ENCODE measurements at places on chromosomes 3 and 15.

- DNase-seq = no peak
These were observed 14.2 kb upstream of the PLXNA1 start for GRCh38 chr3:126968391-126969390.

DNA sequence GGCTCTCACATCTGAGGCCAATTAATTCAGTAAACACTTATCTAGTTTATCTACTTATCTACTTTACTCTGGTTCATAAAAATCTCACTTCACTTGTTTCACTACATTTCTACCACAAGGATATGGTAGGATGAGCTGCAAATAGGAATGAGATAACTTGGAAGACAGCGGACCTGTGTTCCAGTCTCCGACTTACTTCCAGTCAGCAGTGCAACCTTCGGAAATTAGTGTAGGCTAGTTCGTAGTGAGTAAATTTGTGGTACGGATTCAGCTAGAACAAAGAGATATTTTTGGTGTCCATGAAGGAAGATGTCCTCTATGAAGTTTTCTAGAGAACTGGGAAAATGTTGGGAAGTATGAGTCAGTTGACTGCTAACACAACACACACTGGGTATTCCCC, 66.3 kb downstream of the TPRG1 start:
- no peak for DNase-seq

DNA sequence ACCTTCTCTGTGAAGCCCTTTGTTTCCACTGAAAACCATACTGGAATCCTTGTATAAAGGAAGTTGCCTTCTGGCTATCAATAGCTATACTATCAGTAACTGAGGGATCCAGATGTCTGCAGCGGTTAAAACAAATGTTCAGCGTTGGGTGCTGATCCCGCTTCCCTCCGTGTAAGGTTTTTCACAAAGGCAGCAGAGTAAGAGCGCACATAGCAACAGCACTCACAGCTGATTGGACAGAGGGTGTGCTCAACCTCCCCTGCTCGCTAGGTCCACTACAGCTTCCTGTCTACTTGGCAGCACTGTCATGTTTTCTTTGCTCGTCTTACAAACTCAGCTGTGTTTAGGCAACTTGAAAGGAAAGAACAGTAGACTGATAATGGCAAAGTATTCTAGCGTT, 27.3 kb downstream of the ATOSA start:
- DNase-seq = peak; percentile 23

DNA sequence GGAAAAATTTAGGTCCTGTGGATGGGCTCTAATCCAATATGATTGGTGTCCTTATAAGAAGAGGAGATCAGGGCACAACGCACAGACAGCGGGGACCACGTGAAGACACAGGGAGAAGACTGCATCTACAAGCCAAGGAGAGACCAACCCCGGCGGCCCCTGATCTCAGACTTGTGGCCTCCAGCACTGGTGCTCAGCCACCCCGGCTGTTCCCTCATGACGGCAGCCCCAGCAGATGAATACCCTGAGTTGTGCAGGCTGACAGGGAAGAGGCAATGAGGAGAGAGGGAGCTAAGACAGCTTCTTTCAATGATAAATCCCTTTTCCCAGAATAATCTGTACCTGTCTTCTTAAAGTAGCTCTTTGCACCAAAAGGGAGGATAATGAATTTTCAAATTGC, 33.3 kb upstream of the CGNL1 start:
- DNase-seq = no peak

DNA sequence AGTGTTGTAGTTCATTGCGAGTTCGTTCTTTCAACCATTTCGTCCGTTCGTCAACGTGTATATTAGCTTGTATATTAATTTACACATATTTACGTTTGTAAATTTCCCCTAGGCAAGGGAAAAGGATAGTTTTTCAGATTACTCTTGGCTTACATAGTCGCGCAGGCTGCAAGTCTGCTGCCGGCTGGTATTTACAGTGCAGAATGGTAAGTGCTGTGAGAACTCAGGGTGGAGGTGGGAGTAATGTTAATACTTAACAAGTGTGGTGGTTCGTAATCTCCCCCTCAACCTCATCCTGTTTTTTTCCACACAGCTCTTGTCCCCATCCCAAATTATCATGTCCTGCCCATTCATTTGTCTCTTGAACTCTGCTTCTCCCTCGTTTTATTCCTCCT, 766 bp downstream of the FAM98B start:
- no peak for DNase-seq

DNA sequence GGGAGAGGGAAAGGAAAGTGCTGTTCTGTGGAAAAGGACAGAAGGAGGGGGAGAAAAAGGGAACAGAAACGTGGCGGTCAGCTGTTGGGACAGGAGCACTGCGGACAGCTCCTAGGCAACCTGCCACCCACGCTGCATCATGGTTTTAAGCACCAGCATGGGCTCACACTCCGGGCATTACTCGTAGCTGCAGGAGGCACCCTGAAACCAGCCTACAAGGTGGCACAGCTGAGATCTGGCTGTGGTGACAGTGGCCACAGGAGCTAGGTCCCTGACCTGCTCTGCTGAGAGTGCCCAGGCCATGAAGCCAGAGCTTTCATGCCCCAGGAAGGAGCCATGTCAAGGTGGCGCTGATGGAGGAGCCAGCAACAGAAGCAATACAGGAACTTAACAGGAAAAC, 161.4 kb upstream of the ST8SIA2 start:
- no peak for DNase-seq

- DNase-seq = no peak
These were observed 35.6 kb downstream of the CTSH start for GRCh38 chr15:78909160-78909695.

DNA sequence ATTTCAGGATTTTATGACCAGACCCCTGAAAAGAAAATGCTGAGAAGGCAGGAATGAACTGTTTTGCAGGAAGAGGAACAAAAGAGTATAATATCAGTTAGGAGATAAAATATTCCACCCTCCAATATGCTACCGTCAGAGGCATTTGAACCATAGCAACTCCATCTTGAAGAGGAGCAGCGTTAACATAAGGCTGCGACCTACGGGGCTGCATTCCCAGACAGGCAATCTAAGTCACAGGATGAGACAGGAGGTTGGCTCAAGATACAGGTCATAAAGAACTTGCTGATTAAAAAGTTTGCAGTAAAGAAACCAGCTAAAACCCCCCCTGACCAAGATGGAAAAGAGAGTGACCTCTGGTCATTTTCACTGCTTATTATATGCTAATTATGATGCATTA, 22.9 kb downstream of the CCDC39 start:
- no peak for DNase-seq

- DNase-seq = peak; percentile 22
These were observed 5.0 kb upstream of the AP3S2 start for GRCh38 chr15:89898614-89899294.

DNA sequence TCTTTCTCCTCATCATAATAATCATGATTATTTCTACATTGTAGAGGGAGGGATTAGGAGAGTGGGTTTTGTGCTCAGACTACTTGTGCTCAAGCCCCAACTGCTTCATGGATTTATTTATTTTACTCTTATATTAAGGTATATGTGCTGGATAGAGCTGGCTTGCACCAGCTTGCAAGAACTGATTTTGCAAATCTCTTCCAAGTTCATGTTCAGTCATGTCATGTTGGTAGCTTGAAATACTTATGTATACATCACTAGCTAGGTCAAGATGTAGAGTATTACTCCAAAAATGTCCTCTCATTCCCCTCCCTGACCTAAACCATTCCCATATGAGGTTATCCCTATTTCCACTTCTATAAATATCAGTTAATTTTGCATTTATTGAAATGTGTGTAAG, 293.9 kb upstream of the RBMS3 start:
- no peak for DNase-seq

GRCh38 chr3:55341502-55342031, 145.5 kb downstream of the WNT5A start:
- DNase-seq = no peak

- DNase-seq = no peak
These were observed 66.8 kb downstream of the FAIM start for GRCh38 chr3:138675393-138675792.

DNA sequence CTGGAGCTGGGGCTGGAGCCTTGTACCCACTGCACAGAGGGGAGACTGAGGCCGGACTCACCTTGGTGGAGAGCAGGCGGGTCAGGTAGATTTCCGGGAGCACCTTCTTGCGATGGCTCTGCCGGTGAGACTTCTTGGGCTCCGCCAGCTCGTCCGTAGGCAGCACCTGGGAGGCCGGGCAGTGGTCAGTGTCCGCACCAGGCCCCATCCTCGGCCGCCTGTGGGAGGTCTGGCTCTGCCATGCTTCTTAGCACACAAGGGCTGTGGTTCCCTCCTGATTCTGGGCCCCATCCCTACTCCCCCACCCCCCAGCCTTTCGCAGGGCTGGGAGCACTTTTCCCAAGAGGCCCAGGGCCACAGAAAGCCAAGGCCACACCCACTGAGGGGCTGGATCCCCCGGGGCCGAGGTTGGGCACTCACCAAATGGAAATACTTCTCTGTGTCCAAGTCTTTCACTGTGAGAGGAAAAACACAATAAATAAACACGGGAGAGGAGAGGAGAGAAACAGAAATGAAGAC, 17.4 kb downstream of the H1-8 start:
- DNase-seq = no peak

- no peak for DNase-seq
These were observed 76.7 kb downstream of the RAD18 start for GRCh38 chr3:8886546-8886945.

DNA sequence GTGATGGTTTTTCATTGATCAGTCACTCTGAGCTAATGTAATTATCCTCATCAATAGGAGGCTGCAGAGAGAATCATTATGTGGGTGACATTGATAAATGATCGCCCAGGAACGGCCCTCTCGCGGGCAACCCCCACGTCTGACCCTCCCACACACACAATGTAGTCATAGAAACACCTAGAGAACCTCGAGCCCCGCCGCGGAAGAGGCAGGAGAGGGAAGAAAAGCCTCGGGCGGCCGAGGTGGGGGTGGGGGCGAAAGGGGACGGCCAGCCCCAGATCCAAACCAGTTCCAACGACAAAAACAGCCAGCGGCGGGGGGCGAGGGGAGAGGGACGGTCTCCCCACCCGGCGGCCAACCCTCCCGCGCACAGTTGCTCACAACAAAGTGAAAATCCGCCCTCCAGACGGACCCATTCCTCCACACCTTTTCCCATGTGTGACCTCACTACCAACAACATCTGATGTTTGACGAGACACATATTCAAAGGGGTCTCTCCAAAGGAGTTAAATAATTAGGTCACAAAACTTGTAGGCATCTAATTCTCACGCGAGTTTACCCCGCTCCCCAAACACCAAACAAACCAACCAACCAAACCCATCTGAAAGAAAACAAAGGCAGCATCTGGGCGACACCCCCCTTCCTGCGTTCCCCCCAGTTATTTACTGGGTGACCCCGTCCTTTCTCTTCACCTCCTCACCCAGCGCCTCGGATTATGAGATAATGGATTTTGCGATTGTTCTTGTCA, 213.0 kb downstream of the MEIS2 start:
- DNase-seq = no peak

DNA sequence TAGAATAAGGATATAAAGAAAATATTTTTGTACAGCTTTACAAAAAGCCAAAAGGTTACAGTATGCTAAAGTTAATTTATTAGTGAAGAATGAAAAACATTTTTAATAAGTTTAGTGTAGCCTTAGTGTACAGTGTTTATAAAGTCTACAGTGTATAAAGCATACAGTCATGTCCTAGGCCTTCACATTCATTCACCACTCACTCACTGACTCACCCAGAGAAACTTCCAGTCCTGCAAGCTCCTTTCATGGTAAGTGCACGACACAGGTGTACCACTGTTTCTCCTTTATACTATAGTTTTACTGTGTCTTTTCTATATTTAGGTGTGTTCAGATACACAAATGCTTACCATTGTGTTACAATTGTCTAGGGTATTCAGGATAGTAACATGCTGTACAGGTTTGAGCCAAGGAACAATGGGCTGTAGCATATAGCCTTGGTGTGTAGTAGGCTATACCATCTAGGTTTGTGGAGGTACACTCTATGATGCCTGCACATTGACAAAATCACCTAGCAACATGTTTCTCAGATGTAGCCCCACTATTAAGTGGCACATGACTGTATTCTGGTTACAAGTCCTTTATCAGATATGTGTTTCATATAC, 197.1 kb upstream of the KBTBD8 start:
- DNase-seq = no peak

DNA sequence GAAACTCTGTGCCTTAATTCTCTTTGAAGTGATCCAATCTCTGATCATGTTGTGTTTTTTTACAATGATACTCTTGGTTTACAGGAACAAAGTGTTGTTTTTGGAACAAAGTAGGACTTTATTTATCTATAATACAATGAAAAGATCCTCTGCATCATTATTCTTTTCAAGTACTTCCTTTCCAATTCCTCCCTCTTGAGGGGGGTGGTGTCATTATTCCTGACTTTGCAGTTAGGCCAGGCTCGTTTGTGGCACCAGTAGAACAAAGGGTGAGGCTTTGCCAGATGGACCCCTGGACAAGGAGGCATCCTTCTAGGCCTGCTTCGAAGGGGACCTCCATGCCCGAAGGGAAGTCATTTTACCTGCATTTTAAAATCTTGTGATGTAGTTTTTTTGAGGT, 41.7 kb upstream of the ZBTB38 start:
- DNase-seq = no peak

- DNase-seq = no peak
These were observed 11.5 kb downstream of the CCDC80 start for GRCh38 chr3:112629425-112629824.

GRCh38 chr3:12984023-12984823, 89.0 kb downstream of the IQSEC1 start:
- DNase-seq = peak; percentile 57

DNA sequence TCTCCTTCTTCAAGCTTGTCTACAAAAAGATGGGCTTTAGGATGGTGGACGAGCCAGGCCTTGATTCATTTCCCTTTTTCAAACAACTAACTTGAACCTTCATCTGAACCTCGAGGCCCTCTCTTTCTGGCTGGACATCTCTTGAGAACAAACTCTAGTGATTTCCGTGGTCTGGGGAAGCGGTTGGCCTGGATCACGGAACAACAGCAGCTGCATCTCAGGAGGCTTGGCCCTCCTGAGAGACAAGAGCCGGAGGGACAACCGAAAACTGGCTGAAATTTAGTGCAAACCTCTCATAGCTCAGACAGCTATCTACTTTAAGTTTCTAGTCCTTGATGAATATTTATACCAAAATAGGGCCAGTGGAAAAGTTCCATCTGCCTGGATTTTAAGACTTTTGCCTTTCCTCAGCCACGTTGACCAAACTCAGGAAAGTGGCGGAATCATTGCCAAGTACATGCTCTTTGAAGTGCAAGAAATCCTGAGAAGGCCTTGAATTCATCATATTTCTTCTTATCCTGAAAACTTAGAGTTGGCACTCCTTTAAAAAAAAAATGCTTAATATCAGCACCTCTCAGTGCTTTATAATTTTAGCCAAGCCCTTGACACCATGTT, 14.5 kb downstream of the LMCD1 start:
- no peak for DNase-seq

Data from effector memory CD8-positive, alpha-beta T cell (primary cell).